Progenitor cell of endocrine pancreas (in vitro differentiated cells): ENCODE measurements at places on chromosomes 6 and 20. TPM values are rescaled to one million over a fixed set of nuclear protein-coding genes. Genes with fewer than 3 reads are reported as not detected.

DNA sequence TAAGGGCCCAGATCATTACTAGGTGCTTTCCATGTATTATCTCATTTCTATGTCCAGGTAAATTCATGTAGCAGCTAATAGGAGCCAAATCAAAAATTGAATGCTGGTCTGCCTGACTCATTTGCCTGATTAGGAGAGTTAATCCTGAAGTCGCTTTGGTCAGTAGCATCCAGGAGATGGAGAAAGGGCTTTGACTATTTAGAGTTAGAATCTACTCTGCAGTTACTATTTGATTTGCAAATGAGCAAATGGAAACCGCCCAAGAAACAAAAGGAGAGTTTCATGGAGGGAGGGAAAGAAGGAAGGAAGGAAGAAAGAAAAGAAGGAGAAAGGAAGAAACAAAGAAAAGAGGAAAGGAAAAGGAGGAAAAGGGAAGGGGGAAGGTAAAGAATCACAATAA lies 539.6 kb upstream of the MMS22L start:
- DNase-seq, result no peak

GRCh38 chr6:13457577-13457976 lies 29.8 kb downstream of the GFOD1 start:
- DNase-seq, result no peak

DNA sequence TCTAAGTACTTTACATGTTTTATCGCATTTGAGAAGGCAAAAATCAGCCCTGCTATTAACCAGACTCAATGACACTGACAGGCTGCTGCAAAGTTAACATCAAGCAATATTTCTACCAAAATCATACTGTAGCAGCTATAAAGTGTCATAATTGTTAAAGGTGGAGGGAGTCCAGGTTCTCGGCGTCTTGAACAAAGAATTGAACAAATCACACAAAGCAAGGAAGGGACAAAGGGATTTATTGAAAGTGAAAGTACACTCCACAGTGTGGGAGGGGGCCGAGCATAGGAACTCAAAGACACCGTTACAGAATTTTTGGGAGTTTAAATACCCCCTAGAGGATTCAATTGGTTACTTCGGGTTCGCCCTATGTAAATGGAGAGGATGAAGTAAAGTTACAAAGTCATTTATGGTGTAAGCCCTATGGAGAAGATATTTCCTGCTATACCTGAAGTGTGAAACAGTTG lies 12.9 kb upstream of the ZNF391 start:
- no peak for DNase-seq

HRH3 gene
- 0.10 TPM in 1 of 2 replicates, not detected in the other for total RNA-seq

PTGIS gene
- 18.4 and 19.3 TPM in 2 replicates for total RNA-seq

GRCh38 chr20:61146023-61146422 lies 106.0 kb upstream of the CDH4 start:
- DNase-seq, result no peak

- no peak for DNase-seq
These were observed 4.0 kb downstream of the TTPAL start for GRCh38 chr20:44479643-44480042.

- DNase-seq, result no peak
These were observed 41.7 kb downstream of the PMEPA1 start for GRCh38 chr20:57667924-57668782.

GRCh38 chr20:40317156-40317790 lies 371.8 kb downstream of the MAFB start:
- DNase-seq, result no peak

GRCh38 chr20:43959079-43959919 lies 44.6 kb downstream of the TOX2 start:
- DNase-seq, result no peak

SDCBP2 gene
- 2.0 and 2.3 TPM in 2 replicates for total RNA-seq

DLGAP4 gene
- total RNA-seq, result 101 and 109 TPM in 2 replicates

DNA sequence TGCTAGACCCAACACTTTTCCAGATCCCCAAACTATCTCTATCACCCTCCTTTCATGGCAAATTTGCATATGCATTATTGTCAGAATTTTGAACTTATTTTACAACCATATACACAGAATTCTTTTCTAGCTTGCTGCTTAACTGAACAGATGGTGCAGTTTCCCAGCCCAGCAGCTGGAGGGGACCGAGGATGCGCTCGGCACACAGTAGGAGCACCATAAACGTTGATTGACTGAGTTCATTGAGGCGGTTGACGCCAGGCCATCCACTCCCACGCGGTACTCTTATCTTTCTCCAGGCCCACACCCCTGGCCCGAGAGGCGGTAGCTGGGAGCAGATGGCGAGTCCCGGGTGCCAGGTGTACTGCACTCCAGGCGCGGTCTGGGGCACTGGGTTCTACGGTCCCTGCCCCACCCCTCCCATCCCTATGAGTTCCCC lies 6.8 kb upstream of the SOX4 start:
- DNase-seq, result peak; percentile 20

RIPPLY2 gene
- total RNA-seq, result not detected in 2 replicates

PLCB4 gene
- total RNA-seq, result 13.1 and 17.2 TPM in 2 replicates

DNA sequence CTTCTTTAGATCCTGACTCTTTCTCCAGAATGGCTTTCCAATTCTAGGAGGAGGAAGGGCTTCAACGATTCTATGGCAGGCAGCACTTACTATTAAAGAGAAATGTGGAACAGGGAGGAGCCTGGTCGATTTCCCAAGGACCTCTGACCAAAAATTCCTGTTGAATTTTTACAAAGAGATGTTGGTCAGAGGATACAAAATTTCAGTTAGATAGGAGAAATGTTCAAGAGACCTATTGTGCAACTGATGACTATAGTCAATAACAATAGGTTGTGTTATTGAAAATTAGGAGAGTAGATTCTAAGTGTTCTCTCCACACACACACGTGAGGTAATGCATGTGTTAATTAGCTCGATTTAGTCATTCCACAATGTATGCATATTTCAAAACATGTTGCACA lies 130.1 kb upstream of the TNFAIP3 start:
- DNase-seq, result no peak

MOCS3 gene
- 5.6 and 5.8 TPM in 2 replicates for total RNA-seq

FOXP4 gene
- total RNA-seq, result 124 and 137 TPM in 2 replicates

POFUT1 gene
- 48.7 and 49.8 TPM in 2 replicates for total RNA-seq

DNA sequence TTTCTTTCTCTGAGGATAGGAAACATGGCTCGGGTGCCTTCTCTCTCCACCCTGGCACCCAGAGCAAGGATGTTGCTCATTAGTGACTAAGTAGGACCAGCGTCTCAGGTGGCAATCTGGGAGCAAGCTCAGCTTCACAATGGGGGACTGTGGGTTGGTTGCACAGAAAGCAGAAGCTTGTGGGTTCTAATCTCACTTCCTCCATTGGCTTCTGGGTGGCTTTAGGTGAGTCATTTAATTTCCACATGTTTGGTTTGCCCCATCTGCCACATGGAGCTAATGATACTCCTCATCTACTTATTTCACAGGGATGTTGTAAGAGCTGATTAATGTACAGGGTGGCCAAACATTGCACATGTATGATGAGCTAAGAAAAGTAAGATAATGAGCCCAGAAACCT lies 54.8 kb upstream of the AKIRIN2 start:
- DNase-seq, result no peak

MMP24 gene
- total RNA-seq, result 3.4 TPM in 2 replicates

DNA sequence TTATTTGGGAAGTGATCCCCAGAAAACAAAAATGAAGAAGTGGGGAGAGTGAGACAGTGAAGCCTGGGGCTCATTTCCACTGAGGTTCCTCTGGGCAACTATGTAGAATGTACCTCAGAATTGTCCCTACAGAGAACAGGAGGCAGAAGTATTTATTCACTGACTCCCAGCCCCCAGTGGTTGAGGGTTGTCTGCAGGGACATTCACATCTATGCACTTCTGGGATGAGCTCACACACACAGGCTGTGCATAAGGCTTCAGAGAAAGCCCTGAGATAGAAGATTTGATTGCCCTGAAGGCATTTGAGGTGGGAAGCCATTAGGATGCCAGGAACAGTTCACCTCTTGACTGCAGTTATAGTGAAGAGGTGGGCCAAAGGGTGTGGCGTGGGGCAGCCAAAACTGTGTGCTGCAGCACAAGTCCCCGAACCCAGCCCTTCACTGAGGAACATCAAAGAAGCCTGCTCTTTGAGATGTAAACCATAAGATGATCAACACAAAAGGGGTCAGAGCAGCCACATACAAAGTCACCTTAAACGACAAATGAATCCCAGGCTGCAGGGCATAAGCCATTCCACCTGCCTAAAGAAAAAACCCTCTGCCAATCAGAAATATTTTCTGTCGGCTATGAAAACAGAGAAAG lies 853.8 kb upstream of the FLRT3 start:
- no peak for DNase-seq

DNA sequence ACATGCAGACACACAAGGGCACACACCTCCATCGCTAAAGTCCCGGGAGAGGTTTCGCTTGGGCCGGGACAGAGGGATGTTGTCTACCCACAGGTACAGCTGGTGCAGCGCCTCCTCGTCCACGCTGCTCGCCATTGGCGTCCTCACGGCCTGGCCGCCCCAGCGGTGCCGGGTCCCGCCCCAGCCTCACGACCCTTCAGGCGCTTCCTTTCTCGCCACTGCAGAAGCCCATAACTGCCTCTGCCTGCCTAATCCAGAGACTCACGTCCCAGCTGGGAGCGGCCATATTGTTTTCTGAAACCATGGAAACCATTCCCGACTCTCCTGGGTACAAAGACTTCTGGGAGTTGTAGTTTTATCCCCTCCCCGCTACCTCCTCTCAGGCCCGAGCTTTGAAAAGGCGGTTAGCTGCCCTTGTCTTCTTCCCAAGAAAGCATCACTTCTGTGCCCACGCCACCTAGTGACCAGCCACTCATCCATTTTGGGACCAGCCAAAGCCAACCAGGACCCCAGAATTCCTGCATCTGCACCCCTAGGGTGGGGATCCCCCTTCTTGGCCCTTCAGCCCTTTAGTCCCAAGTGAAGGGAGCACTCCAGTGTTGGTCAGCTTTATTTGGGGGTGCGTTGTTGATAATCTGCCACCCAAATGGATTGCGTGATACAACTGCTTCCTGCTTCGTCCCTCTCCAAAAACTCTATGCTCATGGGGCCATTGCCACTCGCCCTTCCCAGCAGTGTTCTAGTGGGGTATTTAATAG lies at the start of gene SPEF1:
Gene SPEF1, minus strand, starts transcription at position 296 of the 758 bp plus-strand sequence. Its CDS starts 161 bp downstream, at position 135.
- peak; percentile 44 for DNase-seq

DNA sequence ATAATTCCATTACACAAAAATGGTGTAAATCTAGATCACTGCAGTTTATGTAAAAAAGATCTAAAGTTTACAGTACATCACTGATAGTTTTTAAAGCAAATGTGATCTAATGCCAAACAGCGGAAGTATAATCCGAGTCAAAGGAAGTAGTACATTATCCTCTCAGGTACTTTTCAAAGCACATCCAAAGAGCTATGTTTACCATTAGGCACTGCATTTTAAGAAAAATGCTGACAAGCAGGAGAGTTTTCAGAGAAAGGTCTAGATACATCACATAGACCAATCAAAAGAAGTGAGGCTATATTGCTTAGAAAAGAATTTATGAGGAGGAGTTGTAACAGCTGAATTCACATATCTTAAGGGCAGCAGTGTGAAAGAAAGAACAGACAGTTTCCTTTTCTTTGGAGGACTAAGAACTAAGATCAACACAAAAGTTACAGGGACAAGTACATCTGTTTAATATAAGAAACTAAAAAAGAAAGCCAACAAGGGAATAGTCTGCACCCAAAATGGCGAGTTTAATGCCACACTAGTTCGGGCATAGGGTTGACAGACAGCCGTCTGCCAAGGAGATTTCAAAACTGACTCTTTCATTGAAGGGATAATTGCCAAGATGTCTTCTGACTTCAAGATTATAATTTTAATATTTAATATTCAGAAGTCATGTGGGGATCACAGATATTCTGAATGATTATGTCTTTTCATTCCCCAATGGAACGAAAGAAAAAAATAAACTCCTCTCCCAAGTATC lies 1.4 kb downstream of the ZNF184 start:
- DNase-seq, result no peak

TMEM200A gene
- total RNA-seq, result 13.0 and 13.6 TPM in 2 replicates

GRCh38 chr6:132053511-132053910 lies 102.3 kb upstream of the CCN2 start:
- no peak for DNase-seq

- no peak for DNase-seq
These were observed 37.5 kb downstream of the MAK start for GRCh38 chr6:10800810-10801209.

DNA sequence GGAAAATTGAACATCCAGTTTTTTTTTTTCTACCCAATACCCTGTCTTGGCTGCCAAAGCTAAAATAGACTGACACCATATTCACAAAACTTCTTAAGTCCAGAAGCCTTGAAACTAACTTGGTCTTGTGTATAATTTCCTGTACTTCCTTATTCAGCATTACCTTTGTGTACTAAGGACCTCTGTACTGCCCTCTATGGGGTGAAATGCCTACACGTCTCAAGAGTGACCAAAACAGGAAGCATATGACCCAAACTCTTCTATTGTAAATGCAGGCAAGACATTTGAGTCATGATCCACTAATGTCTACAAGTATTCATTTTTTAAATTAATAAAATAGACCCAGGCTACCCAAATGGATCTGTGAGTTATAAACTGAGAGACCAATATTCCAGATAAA lies 50.4 kb downstream of the HMGCLL1 start:
- DNase-seq, result no peak
